T1000 (cell line): ENCODE measurements at places on chromosomes 6 and 20.

DNA sequence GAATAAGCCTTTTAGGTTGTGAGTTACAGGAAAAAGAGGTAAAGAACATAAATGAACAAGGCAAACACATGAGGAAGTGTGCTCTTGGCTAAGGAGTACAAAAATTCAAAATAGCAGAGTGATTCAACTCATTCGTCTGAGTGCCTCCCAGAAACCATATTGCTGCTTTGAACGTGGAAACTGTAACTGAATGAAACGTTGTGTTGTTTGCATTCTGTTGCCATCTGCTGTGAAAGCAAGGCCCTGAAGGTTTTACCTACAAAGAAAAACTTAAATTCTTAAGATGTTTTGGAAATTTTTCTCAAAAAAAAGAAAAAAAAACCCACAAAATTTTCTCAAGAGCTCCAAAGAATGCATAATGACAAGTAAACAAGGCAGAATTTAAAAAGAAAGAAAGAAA, 375.4 kb upstream of the HS3ST5 start:
- no peak for DNase-seq

DNA sequence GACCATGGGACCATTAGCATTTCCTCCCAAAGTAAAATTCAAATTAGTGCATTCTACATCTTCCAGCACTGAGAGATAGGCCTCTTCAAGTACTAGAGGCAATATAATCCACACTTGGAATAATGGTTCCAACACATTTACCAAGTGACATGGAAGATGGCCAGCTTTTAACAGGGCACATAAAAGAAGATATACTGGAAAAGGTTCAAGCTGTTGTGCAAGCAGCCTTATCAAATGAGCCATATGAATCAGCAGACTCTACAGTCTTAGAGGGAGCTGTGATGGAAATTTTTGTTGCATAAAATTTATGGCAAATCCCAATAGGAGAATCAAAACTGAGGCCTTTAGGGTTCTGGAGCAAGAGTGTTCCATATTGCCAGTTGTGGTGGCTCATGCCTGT, 526.6 kb upstream of the IRAK1BP1 start:
- DNase-seq, result no peak

DNA sequence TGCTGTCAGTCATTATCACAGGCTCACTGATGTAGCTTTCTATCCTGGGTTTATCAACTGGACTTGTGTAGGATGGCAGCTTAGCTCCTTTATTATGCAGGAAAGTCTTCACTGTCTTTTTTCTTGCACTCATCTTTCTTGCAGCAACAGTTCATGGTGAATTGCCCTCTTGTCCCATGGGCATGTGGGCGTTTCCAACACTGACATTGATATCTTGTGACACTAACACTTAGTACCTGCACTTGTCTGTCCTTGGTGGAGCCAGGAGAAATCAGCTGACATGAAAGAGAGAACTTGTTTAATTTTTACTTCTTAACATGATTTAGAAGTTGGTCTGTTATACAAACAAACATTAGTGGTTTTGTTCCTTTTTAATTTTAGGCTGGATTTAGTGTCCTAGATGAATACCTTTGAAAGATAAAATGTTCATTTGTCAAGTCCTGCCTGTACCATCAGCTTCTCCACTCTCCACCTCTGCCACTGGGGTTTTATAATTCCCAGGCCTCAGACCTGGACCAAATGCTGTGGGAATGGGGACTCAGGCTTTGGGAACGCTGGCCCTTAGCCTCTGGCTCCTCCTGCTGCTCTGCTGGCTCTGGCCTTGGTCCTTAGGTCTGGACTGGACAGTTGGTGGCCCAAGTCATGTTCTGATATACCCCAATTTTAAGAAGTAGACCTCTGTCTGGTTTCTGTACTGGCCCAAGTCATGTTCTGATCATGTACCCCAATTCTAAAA, 161.0 kb upstream of the LAMP5 start:
- no peak for DNase-seq

DNA sequence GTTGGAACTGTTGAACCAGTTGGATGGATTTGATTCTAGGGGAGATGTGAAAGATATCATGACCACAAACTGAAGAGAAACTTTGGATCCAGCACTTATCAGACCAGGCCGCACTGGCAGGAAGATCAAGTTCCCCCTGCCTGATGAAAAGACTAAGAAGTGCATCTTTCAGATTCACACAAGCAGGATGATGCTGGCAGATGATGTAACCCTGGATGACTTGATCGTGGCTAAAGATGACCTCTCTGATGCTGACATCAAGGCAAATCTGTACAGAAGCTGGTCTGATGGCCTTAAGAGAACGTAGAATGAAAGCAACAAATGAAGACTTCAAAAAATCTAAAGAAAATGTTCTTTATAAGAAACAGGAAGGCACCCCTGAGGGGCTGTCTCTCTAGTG, 72.8 kb upstream of the CDYL start:
- DNase-seq, result no peak

- DNase-seq, result no peak
These were observed 120.5 kb downstream of the MAP3K7 start for GRCh38 chr6:90466154-90466940.

DNA sequence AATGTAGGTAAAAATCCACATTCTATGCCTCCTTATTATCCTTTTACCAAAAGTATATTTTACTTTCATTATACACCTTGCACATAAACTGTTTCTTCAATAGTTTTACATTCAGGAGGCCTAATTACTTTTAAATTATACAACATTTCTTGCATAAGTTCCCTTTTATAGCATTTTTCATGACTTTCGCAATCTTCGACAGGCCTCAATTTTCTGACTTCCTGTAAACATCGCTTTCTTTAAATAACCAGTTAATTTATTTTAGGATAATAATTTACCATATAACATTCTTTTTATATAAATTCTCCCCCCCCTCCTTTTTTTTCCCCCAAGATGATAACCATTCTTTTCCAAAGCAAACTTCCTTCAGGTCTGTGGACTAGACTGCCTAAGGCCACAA, 9.2 kb downstream of the SLC35A1 start:
- no peak for DNase-seq

DNA sequence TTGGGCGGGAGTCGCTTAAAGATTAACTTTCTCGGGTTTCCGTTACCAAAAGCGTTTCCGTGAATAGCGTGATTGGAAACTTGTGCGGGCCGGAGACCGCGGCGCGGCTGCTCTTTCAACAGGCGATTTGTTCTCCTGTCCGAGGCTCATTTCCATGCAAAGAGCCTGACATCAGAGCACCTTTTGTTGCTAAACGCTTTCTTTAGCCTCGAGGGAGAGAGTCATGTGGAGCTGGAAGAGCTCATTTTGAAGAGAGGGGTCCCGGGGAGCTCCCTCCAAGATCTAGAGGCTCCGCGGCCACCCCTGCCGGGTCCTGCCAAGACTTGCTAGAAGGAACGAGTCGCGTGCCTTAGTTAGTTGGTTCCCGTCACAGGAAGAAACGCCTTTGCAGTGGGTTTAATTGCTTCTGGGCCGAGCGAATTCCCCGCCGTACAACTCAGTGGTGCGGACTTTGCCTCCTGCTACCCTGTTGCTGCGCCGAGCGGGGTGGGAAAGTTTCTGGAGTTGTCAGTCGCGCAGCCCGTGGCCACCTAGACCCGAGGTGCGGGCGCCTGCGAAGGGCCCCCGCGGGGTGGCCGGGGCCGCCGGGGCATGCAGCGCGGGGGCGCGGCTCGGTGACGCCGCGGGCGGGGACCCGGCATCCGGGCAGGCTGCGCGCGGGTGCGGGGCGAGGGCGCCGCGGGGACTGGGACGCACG, at the start of gene SASH1:
TSS of gene SASH1 (plus strand) at position 489 of the 697 bp plus-strand sequence. CDS start 230 bp downstream, outside the sequence.
- DNase-seq, result peak; percentile 72

GRCh38 chr6:125358898-125359297, 57.1 kb upstream of the HDDC2 start:
- no peak for DNase-seq

- no peak for DNase-seq
These were observed 191.2 kb downstream of the BCAS1 start for GRCh38 chr20:53879048-53879684.
